Fibroblast of the conjunctiva (primary cell): ENCODE measurements at places on chromosomes 12 and 14.

GRCh38 chr14:95253039-95253630, 66.6 kb downstream of the CLMN start:
- DNase-seq = no peak

GRCh38 chr12:39287409-39287808, 155.5 kb downstream of the KIF21A start:
- no peak for DNase-seq

DNA sequence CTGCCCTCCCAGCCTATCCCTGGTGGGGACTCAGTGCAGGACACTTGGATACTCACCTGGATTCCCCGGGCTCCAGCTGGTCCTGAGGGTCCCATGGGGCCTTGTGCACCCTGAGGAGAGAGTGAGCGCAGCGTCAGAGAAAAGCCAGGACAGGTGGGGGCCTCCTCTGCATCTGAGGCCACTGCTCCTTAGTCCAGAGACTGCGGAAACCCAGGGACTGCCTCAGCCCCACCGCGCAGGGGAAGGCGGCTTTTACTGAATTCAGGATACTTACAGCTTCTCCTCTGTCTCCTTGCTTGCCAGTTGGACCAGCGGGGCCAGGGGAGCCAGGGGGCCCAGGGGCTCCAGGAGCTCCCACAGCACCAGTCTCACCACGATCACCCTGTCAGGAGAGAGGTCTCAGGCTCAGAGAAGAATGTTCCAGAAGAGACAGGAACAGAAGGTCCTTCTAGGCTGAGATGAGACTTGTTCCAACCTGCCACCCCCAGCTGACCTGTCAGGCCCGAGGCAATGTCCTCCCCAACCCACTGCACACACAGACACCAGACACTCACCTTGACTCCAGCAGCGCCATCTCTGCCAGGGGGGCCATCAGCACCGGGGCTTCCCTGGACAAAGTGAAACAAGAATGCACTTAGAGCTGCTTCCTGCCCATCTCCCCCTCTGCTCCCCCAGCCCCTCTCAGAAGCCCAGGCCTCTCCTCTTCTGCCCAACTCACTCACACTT, 13.8 kb downstream of the TMEM106C start:
- DNase-seq = no peak

GRCh38 chr12:86660488-86661147, 404.4 kb upstream of the MGAT4C start:
- peak; percentile 53 for DNase-seq

GRCh38 chr14:77868552-77869285, 68.8 kb downstream of the ADCK1 start:
- DNase-seq = no peak

DNA sequence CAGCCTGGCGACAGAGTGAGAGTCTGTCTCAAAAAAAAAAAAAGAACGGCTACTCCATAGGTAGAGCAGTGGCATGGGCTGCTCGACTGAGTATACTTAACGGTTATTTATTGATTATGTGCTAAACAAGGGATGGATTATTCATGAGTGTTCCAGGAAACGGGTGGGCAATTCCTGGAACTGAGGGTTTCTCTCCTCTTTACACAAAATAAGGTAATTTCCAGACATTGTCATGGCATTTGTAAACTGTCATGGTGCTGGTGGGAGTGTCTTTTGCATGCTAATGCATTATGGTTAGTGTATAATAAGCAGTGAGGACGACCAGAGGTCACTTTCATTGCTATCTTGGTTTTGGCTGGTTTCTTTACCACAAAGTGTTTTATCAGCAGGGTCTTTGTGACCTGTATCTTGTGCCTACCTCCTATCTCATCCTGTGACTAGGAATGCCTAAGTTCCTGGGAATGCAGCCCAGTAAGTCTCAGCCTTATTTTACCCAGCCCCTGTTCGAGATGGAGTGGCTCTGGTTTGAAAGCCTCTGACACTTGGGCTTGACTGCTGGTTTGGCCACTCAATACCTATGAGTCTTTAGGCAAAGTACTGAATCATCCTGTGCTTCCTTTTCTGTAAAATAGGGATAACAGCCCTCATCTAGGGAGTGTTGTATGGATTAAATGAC, 3.2 kb downstream of the DGLUCY start:
- no peak for DNase-seq

DNA sequence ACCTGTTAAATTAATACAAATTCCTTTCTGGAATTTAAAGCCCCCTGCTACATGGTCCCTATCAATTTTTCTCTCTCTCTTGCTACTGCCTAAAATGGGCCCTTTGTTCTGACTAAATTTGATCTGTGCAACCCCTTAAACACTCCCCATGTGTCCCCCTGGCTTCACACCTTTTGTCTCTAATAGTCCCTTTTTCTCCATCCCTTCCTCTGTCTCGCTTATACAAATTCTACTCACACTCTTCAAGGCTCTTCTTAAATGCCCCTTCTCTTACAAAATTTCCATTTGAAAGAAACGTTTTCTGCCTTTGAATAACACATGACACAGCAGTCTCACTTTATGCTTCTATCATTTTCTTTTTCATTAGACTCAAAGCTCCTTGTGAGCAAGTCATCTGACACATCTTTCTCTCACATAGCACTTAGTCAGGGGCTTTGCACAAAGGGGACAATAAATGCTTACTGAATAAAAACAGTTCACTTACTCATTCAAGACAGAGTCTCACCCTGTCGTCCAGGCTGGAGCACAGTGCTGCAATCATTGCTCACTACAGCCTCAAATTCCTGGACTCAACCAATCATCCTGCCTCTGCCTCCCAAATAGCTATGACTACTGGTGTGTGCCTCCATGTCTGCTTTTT, 41.5 kb upstream of the NR2C1 start:
- no peak for DNase-seq

- DNase-seq = no peak
Measured at GRCh38 chr14:49017447-49017846, 568.7 kb downstream of the RPS29 start.

DNA sequence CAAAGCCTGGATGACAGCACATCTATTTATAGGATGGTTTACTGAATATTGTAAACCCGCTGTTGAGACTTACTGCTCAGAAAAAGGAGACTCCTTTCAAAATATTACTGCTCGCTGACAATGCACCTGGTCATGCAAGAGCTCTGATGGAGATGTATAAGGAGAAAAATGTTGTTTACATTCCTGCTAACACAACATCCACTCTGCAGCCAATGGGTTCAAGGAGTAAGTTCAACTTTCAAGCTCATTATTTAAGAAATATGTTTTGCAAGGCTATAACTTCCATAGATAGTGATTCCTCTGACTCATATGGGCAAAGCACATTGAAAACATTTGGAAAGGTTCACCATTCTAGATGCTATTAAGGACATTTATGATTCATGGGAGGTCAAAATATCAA, 201.7 kb downstream of the SNAPC1 start:
- peak; percentile 6 for DNase-seq

- DNase-seq = no peak
Measured at GRCh38 chr14:34018125-34018524, 67.3 kb upstream of the EGLN3 start.

- no peak for DNase-seq
Measured at GRCh38 chr12:104697186-104697585, 240.4 kb downstream of the CHST11 start.

DNA sequence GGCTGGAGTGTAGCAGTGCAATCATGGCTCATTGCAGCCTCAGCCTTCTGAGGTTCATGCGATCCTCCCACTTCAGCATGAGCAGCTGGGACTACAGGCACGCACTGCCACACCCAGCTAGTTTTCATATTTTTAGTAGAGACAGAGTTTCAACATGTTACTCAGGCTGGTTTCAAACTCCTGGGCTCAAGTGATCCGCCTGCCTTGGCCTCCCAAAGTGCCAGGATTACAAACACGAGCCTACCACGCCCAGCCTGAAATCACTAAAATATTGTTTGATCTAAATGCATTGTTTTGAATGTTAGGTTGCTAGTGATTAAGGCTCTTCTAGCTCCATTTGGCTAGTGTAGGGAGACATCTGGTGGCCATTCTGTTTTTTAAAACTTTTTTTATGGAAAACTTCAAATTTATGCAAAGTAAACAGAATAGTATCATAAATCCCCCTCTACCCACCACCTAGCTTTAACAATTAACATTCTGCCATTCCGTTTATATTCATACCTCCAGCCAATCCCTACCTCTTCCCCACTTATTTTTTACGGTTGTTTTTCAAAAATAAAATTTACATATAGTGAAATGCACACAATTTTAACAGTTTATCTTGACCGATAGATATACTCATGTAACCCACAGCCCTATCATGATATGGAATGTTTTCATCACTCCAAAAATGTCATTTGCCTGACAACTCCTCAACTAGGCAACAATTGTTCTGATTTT, 37.8 kb downstream of the MYO1H start:
- peak; percentile 47 for DNase-seq

DNA sequence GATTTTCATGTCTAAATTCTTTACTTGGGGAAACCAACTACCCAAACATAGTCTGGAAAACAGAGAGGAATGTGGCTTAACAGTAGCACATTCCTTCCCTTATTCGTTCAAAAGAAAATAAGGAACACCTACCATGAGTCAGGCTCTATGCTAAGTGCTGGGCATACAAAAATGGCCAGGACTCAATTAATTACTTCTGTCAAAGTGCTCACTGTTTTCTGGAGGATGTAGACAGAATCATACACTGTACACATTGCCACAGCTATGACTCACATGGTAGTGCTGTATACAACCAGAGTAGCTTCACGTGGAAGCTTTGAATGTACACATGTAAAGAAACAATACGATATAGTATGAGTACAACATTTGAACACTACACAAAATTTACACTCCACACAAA, 50.1 kb downstream of the SLC25A21 start:
- DNase-seq = no peak

DNA sequence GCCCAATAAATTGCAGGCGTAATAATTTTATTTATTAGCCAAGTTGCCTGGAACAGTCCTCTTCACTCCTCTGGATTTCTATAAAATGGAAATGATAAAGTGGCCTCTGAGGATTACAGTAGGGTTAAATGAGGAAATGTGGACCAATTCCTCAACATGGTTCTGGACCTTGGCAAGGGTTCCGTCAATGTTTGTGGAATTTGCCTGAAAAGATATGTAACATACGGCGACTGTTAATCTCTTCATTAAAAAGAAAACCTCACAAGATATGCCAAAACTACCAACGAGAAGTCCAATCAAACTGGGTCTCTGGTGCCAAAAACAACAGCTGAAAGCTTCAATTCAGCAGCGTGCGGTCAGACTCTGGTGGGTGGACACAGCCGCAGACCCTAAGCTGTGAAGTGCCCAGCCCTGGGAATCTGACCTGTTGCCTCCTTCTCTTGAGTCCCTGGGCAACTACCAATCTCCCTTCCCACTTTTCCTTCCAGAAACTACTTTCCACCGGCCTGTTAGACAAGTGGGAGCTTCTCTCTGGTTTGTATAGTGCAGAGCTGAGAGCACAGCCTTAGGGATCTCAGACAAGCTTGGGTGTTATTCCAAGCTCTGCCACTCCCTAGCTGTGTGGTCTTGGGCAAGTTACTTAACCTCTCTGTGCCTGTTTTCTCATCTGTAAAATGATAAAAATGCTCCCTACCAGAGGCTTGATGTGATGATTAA, 190.5 kb upstream of the GSC start:
- no peak for DNase-seq

GRCh38 chr14:95163132-95163531, 5.8 kb upstream of the DICER1 start:
- no peak for DNase-seq

GRCh38 chr12:32765906-32766305, 10.2 kb upstream of the YARS2 start:
- DNase-seq = no peak

DNA sequence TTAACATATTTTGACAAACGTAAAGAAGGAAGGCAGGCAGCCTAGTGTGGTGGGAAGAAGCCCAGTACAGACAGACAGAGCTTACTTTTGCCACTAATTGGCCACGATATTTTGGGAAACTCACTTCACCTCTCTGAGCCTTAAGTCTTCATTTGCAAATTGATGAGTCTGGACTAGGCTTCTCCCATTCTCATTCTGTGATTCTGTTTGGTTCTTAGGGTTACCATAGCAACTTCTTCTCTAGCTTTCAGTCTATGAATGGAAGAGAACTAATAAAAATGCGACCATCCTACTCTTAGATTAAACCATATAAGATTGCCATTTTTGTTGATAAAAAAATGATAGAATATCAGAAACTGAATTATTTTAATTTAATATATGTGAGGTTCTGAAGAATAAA, 210.5 kb downstream of the SNAPC1 start:
- DNase-seq = no peak

GRCh38 chr14:61671082-61671481, 24.2 kb upstream of the HIF1A start:
- no peak for DNase-seq

DNA sequence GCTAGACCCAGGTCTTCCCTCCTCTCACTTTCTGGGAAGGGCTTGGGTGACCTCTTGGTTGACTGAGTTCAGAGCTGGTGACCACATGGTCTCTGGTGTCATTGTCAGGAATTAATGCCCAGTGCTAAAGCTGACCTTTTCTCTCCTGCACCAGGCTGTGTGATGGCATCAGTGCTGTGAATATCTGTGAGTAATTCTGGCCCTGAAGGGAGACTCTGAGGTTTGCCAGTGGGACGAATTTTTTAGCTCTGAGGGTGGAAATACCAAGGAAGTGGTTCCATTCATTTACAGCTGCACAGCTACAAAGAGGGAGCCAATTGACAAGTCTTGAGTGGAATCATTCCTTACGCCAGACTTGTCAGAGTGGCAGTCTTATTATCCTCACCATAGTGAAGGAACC, 6.2 kb upstream of the KRT86 start:
- no peak for DNase-seq

DNA sequence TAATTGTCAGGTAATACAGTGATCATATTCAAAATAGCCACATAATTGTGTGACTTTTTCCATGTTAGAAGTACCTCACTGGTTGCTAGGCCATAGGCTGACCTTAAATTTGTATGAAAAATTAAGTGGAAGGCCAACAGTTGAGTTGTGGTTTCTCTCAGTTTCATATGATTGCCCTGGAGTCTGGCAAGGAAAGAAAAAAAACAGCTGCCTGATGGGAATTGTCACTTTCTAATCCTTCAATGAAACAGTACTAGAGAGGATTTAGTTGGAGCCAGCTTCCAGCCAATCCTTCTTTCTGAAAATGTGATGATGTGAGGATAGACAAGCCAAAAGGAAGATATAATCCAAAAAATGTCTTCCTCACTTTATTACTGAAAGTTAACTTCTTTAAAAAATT, 113.6 kb downstream of the ALX1 start:
- DNase-seq = no peak

DNA sequence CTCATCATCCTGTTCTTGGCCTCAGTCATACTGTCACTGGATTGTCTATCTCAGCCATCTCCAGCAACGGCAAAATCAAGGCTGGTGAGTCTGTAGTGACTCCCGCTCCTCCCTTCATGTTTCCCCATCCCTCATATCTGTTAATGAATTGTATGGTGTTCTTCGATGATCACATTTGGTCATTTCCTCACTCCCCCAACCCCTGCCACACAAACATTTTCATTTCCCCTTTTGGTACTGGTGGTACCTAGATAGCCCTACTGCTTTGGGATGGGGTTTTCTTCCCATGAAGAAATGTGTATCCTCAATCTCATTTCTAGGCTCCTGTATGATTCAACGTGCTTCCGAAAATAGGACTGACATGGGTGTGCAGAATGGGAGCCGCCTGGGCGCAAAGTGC, 2.7 kb upstream of the KLHL33 start:
- DNase-seq = no peak

GRCh38 chr12:28446031-28446430, 255.8 kb downstream of the CCDC91 start:
- DNase-seq = no peak

GRCh38 chr14:85198001-85198400, 331.9 kb upstream of the FLRT2 start:
- no peak for DNase-seq

GRCh38 chr12:25875661-25876060, 82.8 kb upstream of the RASSF8 start:
- peak; percentile 0 for DNase-seq
